ENCODE measurements at places on chromosomes 6 and 20.

DNA sequence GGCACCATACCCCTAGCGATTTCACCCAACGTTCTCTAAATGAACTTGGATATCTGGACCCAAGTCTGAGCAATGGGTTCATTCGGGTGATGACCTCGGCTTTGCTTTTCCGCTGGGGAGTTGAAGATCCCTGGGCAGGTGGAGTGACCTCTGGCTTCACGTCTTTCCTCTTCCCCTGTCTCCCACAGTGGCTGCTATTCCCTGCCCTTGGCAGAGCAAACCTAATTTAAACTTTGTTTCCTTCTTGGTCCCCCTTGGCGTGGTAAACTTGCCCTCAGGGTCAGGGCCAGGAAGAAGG, 7.8 kb upstream of the TFAP2A start:
- DNase-seq: no peak

DNA sequence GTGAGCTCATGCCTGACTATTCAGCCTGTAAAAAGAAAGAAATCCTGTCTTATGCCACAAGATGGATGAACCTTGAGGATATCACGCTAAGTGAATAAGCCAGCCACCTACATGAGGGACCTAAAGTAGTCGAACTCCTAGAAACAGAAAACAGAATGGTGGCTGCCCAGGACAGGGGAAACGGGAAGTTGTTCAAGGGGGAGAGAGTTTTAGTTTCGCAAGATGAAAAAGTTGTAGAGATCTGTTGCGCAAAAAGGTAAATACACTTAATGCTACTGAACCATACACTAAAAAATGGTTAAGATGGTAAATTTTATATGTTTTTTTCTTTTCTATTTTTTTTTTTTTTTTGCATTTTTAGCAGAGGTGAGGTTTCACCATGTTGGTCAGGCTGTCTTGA, 74.1 kb upstream of the RALY start:
- DNase-seq: peak; percentile 84

DNA sequence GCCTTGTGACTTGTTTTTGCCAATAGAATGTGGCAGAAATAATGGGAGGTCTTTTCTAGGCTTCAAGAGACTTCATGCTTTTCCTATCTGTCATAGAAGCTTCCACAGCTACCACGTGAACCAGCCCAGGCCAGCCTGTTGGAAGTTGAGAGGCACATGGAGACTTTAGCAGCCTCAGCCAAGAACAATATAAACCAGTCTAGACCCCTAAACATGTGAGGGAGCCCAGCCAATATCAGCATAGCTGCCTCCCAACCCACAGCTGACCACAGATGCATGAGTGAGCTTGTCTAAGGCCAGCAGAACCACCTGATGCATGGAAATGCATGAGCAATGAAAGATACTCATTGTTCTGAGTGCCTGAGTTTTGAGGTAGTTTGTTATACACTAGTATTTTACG, 540.7 kb upstream of the BTBD3 start:
- DNase-seq: no peak

DNA sequence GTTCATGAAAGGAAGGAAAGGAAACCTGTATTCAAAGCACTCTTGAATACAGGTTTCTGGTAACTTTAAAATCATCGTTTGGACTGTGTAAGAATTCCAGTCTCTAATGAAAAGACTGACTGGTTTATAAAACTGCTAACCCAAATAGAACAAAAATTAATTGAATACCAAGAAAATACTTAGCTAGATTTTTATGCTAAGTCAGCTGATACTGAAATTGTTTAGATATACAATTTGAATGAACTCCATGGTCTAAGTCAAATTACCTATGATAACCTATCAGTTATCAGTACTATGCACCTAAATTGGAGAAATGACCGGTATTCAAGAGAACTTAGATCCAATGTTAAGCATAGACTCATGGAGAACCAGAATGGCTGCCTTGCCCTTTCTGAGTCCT, 338.3 kb downstream of the RNF144B start:
- no peak for DNase-seq

DNA sequence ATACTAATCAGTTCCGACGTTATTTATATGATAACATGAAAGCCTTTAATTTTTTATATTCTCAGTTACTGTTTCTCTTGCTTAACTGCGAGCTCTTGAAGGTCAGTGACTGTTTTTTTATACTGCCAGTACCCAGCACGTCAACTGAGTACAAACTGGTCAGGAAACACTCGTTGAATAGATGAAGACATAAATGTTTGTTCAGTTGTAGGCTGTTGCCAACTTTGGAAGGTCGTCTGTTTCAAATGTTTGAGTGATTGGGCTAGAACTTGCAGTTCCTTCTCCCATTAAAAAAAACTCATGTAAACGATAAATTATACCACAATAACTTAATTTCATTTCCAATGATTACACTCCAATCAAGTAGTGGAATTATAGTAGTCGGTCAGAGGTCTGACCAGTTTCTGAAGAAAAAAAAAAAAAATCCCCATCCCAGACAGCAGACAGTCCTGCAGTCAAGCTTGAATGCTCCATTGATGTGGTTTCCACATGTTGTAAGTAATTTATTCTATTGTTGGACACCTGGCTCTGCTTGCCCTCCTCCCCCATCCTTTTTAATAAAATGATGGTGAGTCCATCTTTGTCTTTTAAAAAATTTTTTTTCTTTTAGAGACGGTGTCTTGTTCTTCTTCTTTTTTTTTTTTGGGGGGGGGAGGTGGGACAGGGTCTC, 81.1 kb downstream of the SASH1 start:
- DNase-seq: no peak
